ENCODE measurements at places on chromosomes 4 and X.

DNA sequence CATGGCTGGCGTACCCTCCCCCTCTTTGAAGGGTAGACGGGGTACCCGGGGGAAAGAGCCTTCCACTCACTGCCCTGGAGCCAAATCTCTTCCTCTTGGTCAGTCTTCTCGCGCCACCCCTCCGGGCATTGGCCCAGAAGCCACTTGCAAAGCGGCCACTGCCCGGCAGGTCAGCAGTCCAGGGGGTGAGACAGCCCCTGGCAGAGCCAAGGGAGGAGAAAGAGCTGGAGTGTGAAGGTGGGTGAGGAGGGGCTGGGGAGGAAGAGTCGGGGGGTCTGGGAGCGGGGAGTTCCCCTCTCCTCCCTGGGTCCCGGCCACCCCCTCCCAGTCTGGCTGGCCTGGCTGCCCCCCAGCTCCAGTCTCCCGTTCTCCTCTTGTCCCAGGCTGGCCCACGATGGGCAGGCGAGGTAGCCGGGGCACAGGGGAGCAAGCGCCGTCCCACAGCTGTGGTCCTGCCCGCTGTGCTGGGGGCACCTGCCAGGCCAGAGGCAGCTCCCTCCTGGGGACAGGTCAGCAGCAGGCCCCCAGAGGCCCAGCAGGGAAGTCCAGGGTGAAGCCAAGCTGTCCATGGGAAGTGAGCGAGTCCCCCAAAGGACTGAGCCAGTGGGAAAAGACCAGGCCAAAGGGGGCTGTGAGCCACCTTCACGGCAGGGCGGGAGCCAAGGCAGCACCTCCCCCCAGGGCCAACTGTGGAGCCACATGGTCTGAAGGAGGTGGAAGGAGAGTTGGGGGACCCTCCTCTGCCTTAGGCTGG, 21.6 kb upstream of the DUSP9 start:
- DNase-seq, result no peak

- no peak for DNase-seq
These were observed 31.4 kb upstream of the ADH1C start for GRCh38 chr4:99383833-99384392.

DNA sequence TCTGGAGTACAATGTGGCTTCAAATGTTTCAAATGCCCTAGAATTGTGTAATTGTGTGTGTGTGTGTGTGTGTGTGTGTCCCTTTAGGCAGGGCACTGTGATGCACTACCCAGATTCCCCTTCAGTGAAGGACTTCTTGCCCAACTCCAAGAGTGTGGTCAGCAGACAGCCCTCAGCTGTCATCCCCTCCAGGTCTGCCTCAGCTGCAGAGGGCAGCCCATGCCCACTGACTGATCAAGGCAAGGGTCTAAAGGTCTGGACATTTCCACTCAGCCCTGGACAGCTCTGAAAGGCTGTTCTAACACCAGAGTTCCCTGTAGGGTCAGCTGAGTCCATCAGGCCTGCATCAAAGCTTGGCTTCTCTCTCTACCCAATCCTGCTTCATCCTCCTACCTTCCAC, 83.9 kb upstream of the USP9X start:
- no peak for DNase-seq

- no peak for DNase-seq
These were observed 62.5 kb downstream of the PJA1 start for GRCh38 chrX:69102612-69103194.

DNA sequence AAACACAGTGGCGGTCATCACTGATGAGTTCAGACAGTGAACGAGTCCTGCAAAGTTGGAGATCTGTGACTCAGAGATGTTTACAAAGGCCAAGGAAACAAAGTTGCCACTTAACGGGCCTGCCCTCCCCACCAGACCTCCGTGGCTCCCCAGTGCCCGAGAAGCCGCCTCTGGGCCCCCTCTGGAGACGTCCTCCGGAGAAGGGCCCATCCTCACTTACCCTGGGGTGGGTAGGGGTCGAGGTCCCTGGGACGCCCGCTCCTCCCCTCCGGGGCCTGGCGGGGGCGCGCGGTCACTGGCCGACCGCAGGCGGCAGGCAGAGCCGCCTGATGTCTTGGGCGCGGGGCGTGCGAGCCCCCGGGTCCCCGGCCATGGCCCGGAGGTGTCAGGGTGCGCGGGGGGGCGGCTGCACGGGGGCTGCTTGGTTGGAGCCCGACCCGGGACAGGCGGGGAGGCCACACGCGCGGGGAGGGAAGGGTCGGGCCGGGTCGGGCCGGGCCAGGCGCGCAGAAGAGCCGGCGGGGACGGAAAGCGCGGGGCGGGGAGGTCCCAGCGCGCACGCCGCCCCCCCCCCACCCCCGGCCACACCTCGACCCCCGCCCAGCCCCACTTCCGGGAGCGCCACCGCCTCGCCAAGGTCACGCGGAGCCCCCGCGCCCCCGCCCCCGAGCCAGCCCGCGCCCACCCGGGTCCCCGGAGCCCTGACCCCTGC, 529 bp downstream of the DHRSX start:
- DNase-seq, result no peak

DNA sequence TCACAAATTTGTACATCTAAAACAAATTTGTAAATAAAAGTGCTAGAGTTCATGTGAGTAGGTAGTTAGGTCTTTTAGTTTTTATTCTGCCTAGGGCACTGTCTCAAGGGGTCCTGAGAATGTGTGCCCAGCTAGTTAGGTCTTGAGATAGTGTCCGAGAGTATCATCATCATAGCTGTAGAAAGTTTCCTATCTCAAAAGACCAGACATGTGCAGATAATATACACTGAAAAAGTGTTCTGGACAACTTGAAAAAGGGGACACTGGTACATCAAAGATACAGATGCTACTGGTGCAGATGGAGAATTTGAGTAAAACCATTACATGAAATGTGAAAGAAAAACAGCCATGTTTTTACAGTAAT, 1.8 kb upstream of the ZCCHC4 start:
- no peak for DNase-seq

- no peak for DNase-seq
These were observed 1993.8 kb downstream of the ARAP2 start for GRCh38 chr4:34250562-34250961.

GRCh38 chrX:131216828-131217227, 72.3 kb downstream of the IGSF1 start:
- no peak for DNase-seq

- DNase-seq, result no peak
These were observed 23.9 kb downstream of the SLC39A8 start for GRCh38 chr4:102321260-102321995.

DNA sequence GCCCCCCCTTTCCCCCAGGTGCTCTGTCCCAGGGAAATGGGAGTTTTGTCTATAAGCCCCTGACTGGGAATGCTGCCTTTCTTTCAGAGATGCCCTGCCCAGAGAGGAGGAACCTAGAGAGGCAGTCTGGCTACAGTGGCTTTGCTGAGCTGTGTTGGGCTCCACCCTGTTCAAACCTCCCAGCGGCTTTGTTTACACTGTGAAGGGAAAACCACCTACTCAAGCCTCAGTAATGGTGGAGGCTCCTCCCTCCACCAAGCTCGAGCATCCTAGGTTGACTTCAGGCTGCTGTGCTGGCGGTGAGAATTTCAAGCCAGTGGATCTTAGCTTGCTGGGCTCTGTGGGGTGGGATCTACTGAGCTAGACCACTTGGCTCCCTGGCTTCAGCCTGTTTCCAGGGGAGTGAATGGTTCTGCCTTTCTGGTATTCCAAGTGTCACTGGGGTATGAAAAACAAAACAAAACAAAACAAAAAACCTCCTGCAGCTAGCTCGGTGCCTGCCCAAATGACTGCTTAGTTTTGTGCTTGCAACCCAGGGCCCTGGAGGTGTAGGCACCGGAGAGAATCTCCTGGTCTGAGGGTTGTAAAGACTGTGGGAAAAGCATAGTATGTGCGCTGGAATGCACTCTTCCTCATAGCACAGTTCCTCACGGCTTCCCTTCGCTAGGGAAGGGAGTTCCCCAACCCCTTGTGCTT, 41.7 kb downstream of the ITM2A start:
- DNase-seq, result no peak

DNA sequence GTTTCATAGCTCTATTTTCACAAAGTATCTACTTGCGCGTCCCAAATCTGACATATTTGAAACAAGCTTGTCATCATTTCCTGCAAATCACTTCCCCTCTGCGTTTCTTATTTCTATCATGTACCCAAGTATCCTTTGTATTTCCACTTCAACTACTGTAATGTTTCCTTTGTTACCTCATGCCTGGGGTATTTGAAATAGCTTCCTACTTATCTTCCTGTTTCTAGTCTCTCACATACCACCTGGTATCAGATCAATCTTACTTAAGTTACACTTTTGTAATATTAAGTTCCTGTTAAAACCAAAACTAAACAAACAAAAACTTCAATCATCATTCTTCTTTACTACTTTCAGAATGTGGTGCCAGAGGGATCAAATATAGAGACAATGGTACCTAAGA, 93.6 kb upstream of the SMAD1 start:
- no peak for DNase-seq

- no peak for DNase-seq
These were observed at the start of gene AR for GRCh38 chrX:67543818-67544217. AR (plus strand) TSS chrX:67544021; CDS start chrX:67545147, 1,126 bp downstream.

DNA sequence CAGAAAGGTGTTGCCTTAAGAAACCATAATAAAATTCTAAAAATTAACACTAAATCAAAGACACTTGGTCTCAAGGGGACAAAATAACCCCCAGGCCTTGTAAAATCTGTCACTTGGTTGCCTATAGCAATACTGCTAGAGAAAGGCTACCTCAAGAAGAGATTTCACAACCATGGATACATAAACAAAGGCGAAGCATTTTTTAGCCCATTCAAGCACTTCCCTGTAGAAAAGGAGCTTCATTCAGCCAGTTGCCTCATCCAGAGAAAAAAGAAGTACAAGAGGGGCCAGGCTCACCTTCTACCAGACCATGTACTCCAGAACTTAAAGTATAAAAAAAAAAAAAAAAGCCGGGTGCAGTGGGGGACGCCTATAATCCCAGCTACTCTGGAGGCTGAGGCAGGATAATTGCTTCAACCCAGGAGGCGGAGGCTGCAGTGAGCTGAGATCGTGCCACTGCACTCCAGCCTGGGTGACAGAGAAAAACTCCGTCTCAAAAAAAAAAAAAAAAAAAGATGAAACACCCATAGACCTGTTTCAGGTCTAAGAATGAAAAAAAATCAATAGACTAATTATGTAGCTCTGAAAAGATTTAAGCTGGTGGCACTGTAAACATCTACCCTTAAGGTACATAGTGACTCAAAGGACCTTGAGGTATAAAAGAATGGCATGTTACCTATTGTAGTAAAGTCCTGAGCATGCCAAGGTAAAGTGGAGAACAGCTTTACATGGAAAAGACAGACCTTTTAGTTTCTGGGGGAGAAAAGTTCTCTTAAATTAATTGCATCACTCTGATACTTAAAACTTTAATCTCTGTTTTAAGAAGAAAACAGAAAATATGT, 18.0 kb downstream of the RUFY3 start:
- no peak for DNase-seq

GRCh38 chr4:144712775-144713174, 66.8 kb downstream of the HHIP start:
- no peak for DNase-seq

DNA sequence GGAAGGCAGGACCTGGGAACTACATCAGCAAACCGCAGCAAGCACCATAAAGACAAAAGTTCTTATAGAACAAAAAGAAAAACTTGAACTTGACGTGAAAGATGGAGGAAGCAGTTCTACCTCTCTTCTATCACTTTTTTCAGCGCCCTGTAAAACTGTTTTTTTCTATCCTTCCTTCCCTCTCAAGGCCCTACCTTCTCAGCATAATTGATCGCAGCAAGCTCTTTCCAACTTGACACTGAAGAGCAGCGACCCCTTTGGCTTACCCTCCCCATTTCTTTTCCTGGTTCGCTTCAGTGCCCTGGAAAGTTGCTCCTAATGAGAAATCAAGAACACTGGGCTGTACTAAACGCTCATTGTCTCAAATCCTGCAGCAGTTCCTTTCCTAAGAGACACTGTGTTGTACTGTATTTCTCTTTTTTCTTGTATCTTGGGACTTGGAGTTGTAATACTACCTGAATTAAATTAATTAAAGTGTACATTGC, 150.6 kb upstream of the SLC4A4 start:
- no peak for DNase-seq

GRCh38 chrX:39536211-39536610, 561.5 kb downstream of the BCOR start:
- no peak for DNase-seq

- no peak for DNase-seq
These were observed 41.0 kb upstream of the UGT2B17 start for GRCh38 chr4:68617003-68617698.

GRCh38 chr4:189763583-189763982, 177.1 kb upstream of the FRG1 start:
- DNase-seq, result no peak

GRCh38 chrX:21645431-21645830, 12.7 kb downstream of the KLHL34 start:
- no peak for DNase-seq

DNA sequence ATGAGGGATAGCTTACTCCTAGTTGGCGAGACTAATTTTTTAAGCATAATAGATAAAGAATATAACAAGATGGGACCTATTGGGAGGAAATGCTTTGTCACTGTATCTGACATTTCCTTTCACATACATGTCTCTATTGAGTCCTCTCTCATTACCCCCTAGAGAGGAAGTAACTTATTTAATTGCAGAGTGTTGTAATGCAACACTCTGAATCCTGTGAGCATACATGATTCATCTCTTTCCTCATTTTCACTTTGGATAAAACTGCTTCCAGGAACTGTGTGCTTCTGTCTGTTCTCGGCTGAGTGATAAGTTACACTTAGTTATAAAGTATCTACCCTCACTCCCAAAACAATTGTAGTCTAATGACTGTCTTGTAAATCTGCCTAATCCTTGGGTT, 266.1 kb upstream of the ANXA10 start:
- DNase-seq, result no peak

DNA sequence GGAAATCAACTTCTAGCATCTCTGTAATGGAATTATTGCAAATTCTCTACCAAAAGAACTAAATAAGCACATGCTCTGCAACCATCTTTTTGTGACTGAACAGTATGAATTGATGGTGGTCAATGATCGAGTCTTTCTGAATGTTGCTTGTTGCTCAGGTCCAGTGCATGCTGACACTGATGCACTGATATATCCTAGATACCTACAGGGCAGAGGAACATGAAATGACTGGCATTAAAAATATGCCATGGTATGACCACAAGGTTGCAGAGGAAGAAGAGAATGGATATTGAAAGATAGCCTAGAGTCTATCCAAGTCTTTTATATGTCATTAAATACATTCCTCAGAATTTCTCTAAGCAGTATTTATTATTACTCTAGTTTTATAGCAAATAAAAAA, 692.8 kb upstream of the TENM3 start:
- DNase-seq, result no peak

DNA sequence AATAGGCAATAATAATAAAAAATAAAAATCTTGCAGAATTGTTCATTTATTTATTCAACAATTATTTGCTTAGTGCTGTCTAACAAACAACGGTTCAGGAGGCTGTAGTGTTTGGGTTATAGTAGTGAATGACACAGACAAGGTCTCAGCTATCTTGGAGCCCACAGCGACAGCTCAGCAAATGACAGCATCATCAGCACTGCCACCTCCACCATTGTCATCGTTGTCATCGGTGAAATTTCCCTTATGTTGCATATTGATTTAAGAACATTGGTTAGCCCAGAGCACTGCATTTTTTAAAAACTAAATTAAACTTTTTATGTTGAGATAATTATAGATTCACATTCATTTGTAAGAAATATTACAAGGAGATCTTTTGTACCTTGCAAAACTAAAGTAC, 79.9 kb downstream of the TRAPPC11 start:
- no peak for DNase-seq

GRCh38 chrX:18210470-18210869, 10.2 kb downstream of the BEND2 start:
- DNase-seq, result no peak

- DNase-seq, result no peak
These were observed 14.5 kb downstream of the UGT2B15 start for GRCh38 chr4:68655764-68656444.

- DNase-seq, result peak; percentile 36
These were observed 535.5 kb downstream of the MID1IP1 start for GRCh38 chrX:39336671-39337311.

All from NCI-H446 (cell line).